ENCODE measurements at places on chromosomes 11 and 22. TPM values are rescaled to one million over a fixed set of nuclear protein-coding genes. Genes with fewer than 3 reads are reported as not detected.
A peak's percentile ranks its signal among the peaks of the same experiment; 100 is the strongest.

DNA sequence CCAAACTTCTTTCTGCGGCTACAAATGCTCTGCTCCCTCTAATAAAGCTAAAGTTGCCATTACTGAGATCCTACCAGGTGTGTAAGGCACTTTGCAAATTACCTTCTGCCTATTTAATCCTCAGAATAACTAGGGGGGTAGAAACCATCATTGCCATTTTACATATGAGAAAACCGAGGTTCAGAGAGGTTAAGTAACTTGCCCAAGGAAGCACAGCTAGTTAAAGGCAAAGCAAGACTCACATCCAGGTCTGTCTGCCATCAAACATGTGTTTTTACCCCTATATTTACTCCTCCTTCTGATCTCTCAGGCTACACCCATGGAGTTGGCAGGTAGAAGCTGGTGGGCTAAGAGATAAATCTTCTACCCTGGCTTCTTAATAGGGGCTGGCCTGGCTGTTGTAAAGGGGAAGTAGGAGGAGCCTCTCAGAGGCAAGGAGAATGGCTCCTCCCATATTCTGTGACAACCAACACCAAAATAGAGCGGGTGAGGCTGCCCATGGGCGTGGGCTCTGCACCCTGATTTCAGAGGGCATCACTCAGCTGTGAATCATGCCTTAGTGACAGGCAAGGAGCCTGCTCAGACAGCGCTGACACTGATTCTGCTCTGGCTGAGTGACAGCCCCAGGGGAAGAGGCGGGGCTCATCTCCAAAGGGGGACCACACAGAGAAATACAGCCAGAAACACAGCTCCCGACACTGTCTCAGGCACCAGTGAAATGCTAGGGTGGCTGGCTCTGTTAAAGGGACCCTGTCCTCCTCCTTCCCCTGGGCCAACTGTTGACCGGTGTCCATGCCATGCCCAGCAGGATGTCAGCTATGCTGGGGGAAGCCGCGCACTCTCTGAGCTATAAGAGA is 106.8 kb downstream of the ABTB2 start:
- DNase-seq, result no peak

- no peak for DNase-seq
These were observed 119.8 kb downstream of the SPON1 start for GRCh38 chr11:14082338-14082737.

DNA sequence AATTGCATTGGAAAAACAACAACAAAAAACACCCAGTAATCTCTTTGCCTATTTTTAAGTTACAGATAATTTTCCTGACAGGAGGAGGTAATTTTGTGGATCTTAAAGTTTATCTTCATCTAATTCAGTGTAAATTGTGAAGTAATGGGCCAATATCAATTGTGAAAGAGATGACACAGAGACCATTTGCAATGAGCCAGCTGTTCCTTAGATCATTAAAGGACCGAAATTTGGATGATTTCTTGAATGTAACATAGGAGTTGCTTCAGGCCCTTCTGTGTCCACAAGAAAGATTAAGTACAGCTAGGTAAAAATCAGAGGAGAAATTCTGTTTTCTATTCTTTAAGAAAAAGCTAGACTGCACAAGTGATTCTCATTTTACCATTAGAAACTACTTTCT is 718.5 kb upstream of the ANO3 start:
- DNase-seq, result peak; percentile 17

GRCh38 chr11:126440276-126440675 is 84.8 kb downstream of the ST3GAL4 start:
- no peak for DNase-seq

- no peak for DNase-seq
These were observed at the start of gene KCNJ11 for GRCh38 chr11:17388609-17389210. KCNJ11 (minus strand) TSS chr11:17388659; CDS start chr11:17388091, 568 bp downstream.

The MYOD1 gene
- not detected for polyA plus RNA-seq
